ENCODE measurements at places on chromosomes 3 and 15. TPM values are rescaled to one million over a fixed set of nuclear protein-coding genes. Genes with fewer than 3 reads are reported as not detected.

SNRPA1 gene
- total RNA-seq, result 197 TPM

CLK3 gene
- 119 TPM for total RNA-seq

CLRN1 gene
- total RNA-seq, result not detected

ALPK3 gene
- 0.34 TPM for total RNA-seq

SKOR1 gene
- 0.09 TPM for total RNA-seq

ETV5 gene
- total RNA-seq, result 1.3 TPM

BDH1 gene
- total RNA-seq, result 140 TPM

CHDH gene
- total RNA-seq, result 10.7 TPM

DNA sequence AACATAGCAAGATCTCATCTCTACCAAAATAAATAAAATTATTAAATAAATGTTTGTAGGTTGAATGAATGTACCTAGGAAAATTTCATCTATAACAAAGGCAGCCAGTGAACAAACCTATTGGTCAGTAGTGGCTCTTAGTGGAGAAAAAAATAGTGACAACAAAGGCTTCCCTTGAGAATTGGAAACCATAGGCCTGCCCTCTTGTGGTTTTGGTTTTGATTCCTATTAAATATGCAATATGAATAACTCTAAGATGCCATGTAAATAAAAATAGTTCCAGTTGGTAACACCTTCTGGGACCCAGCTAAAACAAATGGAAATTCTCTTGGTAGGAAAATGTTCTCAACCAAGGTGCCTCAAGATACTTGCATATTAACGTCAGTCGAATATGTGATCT, 145.7 kb upstream of the BFSP2 start:
- no peak for DNase-seq
- H3K27me3 ChIP-seq, result peaks cover 2% of the 10 kb centered on the region
- H3K36me3 ChIP-seq, result no peaks in the 10 kb centered on the region
- no peak overlapping the region for H3K27ac ChIP-seq
- peaks cover 11% of the 10 kb centered on the region for H3K4me1 ChIP-seq
- no peak overlapping the region for H3K4me3 ChIP-seq

- H3K27ac ChIP-seq, result peak overlapping the region; percentile 68
- DNase-seq, result peak; percentile 33
- no peaks in the 10 kb centered on the region for H3K27me3 ChIP-seq
- no peak overlapping the region for H3K4me3 ChIP-seq
These were observed 110.3 kb downstream of the CYP19A1 start for GRCh38 chr15:51227940-51228732.

- no peaks in the 10 kb centered on the region for H3K4me1 ChIP-seq
- no peaks in the 10 kb centered on the region for H3K36me3 ChIP-seq
- H3K27me3 ChIP-seq, result no peaks in the 10 kb centered on the region
- no peak overlapping the region for H3K4me3 ChIP-seq
- DNase-seq, result no peak
These were observed 403.9 kb upstream of the LMCD1 start for GRCh38 chr3:8097690-8098089.

GRCh38 chr3:48938156-48938555, 19.5 kb downstream of the ARIH2 start:
- no peak for DNase-seq
- H3K4me1 ChIP-seq, result peaks cover 23% of the 10 kb centered on the region
- H3K27ac ChIP-seq, result peak overlapping the region; percentile 10
- H3K27me3 ChIP-seq, result no peaks in the 10 kb centered on the region
- H3K36me3 ChIP-seq, result peaks cover 55% of the 10 kb centered on the region
- no peak overlapping the region for H3K4me3 ChIP-seq

GRCh38 chr15:93150910-93151881, 62.2 kb upstream of the RGMA start:
- peaks cover 5% of the 10 kb centered on the region for H3K4me1 ChIP-seq
- no peak overlapping the region for H3K27ac ChIP-seq
- H3K4me3 ChIP-seq, result no peak overlapping the region
- DNase-seq, result no peak
- peaks cover 8% of the 10 kb centered on the region for H3K27me3 ChIP-seq
- H3K36me3 ChIP-seq, result no peaks in the 10 kb centered on the region

- H3K27me3 ChIP-seq, result no peaks in the 10 kb centered on the region
- no peaks in the 10 kb centered on the region for H3K36me3 ChIP-seq
- H3K4me1 ChIP-seq, result no peaks in the 10 kb centered on the region
- no peak overlapping the region for H3K27ac ChIP-seq
These were observed 788.7 kb upstream of the DPPA4 start for GRCh38 chr3:110126065-110126464.

DNA sequence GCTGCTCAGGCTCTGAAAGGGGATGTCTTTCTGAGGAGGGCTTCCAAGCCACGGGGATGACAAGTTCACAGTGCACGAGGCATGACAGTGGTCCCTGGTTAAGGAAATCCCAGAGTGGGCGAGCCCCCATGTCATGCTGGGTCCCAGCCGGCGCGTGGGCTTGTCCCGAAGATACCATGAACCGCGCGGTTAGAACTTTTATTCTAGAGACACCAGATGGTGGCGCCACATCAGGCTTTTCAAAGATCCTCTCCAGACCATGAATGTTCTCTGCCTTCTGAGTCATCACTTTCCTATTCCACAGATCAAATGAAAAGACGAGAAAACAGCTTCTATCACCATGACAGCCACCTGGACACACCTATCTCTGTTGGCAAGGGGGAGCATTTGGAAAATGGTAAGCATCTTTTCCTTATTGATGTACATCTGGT, 227.8 kb upstream of the LYSMD4 start:
- H3K4me3 ChIP-seq, result no peak overlapping the region
- no peaks in the 10 kb centered on the region for H3K36me3 ChIP-seq
- H3K27ac ChIP-seq, result no peak overlapping the region
- peaks cover 1% of the 10 kb centered on the region for H3K4me1 ChIP-seq
- no peak for DNase-seq
- peaks cover 5% of the 10 kb centered on the region for H3K27me3 ChIP-seq

DNA sequence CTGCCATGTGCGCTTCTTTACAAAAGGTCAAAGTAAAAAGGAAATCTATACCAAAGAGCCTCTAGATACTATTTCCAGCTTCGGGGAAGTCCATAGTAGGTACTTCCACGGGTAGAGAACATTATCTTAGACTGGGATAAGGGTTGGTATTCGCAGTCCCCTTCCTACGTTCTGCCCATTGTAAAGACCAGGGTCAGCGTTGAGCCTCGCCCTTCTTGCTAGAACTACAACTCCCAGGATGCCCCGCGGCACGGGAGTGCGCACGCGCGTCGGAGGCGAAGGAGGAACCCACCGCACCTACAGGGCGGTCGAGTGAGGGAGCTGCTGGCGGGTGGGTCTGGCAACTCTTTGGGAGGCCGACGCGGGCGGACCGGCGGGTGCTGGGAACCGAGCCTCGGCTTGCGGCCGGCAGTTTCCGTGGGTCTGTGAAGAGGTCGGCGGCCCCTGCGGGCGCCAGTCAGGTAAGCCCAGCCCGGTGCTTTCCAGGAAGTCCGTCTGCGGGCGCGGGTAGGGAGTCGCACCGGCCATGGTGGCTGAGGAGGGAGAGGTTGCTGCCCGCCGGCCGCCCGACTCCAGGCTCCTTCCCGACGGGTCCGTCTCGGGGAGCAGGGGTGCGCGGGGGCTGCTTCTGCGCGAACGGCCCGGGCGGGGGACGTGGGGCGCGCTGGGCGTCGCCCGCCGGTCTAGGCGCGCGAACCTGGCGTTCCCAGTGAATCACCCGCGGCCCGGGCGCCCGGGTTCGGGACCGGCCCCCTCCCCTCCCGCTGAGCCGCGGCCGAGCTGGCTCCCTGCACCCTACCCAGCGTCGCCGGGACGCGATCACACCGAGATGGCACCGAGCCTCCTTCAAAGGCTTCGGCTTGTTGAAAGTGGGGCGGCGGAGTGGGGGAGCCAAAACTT, at the start of gene TMOD3:
Gene TMOD3 (plus strand): TSS at position 278 of the 900 bp plus-strand sequence. CDS start 33,232 bp downstream, outside the sequence.
- peaks cover 17% of the 10 kb centered on the region for H3K36me3 ChIP-seq
- H3K4me1 ChIP-seq, result peaks cover 37% of the 10 kb centered on the region
- H3K27ac ChIP-seq, result peak within 1 kb of the TSS; percentile 94
- peak within 1 kb of the TSS; percentile 93 for H3K4me3 ChIP-seq

DNA sequence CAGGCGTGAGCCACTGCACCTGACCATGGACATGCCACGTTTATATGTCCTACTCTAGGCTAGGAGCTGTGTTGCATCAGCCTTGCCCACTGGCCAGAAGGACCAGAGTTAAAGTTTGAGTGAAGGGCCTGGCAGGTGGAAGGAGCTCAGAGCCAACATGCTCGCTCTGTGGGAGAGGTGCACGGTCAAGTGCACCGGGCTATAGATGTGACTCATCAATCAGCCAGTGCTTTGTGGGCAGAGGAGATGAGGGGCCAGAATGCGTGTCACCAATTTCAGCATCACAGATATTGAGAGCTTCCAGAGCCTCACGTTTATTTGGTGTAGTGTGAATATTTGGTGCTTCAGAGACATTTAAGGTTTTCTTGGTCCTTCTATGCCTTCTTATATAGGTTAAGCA, 137.3 kb upstream of the KBTBD8 start:
- H3K27ac ChIP-seq, result no peak overlapping the region
- H3K4me3 ChIP-seq, result no peak overlapping the region
- no peaks in the 10 kb centered on the region for H3K4me1 ChIP-seq
- H3K27me3 ChIP-seq, result no peaks in the 10 kb centered on the region

- H3K4me1 ChIP-seq, result no peaks in the 10 kb centered on the region
- H3K27ac ChIP-seq, result no peak overlapping the region
- no peak for DNase-seq
- H3K4me3 ChIP-seq, result no peak overlapping the region
- H3K27me3 ChIP-seq, result no peaks in the 10 kb centered on the region
- no peaks in the 10 kb centered on the region for H3K36me3 ChIP-seq
These were observed 611.4 kb upstream of the NAALADL2 start for GRCh38 chr3:174247687-174248152.

GRCh38 chr3:52216585-52217408, 8.6 kb downstream of the TLR9 start:
- H3K27ac ChIP-seq, result peak overlapping the region; percentile 71
- no peaks in the 10 kb centered on the region for H3K27me3 ChIP-seq
- peaks cover 46% of the 10 kb centered on the region for H3K36me3 ChIP-seq
- H3K4me3 ChIP-seq, result peak overlapping the region; percentile 3

DNA sequence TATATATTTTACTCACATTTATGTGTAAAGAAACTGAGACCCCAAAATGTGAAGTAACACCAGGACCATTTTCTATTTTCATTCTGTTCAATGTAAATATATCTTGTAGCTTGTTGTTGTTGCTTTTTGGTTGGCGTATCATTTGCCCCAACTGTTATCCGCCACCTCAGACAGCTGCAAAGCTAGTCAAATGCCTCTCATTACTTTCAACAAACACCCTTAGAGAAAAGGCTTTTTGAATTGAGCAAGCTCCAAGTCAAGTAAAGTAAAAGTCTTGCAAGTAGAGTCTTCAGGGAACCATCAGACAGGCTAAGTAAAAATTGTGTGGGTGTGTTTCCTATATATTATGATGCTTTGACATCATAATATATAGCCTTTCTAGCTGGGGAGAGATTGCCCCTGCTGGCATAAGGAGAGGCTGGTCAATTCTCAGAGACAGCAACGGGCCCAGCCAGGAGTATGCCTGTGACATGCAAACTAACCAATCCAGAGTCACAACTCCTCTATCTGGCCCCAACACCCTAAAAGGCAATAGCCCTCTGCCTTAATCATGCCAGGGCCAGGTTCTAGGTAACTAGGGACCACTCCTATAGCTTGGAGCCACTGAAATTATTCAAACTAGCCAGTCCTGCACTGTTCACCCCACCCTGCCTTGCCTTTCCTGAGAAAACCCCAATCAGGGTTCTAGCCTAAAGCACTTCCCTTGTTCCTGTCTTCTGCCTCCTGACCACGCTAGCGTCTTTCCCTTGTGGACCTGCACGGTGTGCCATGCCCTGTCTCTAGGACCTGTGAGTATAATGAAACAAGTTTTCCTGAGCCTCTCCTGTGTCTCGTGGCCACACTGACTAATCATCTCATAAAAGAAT, 75.6 kb downstream of the RAD18 start:
- H3K27ac ChIP-seq, result no peak overlapping the region
- no peak for DNase-seq
- H3K4me3 ChIP-seq, result no peak overlapping the region
- H3K27me3 ChIP-seq, result no peaks in the 10 kb centered on the region

- H3K36me3 ChIP-seq, result peaks cover 35% of the 10 kb centered on the region
- H3K27ac ChIP-seq, result no peak overlapping the region
- DNase-seq, result no peak
- H3K4me1 ChIP-seq, result peaks cover 26% of the 10 kb centered on the region
These were observed 161.9 kb downstream of the FNDC3B start for GRCh38 chr3:172201136-172201869.

DNA sequence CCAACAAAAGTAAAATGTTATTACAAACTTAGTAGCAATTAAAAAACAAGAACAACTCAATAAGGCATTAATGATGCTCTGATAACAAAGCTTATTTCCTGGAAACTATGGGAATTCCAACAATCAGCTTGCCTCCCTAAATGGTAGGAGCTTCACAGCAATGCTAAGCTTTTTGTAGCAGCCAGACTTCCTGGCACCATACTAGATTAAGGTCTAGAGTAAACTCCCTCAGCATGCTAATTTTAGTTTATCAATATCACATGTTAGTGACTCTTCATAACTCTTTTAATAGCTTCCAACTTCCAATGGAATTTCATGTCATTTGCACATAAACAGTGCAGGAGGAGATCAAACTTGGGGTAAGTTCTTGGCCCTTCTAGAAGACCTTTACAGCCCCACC, 782.0 kb downstream of the MCTP2 start:
- H3K27me3 ChIP-seq, result no peaks in the 10 kb centered on the region
- H3K4me1 ChIP-seq, result no peaks in the 10 kb centered on the region
- no peak for DNase-seq
- no peaks in the 10 kb centered on the region for H3K36me3 ChIP-seq
- H3K4me3 ChIP-seq, result no peak overlapping the region
- no peak overlapping the region for H3K27ac ChIP-seq

DNA sequence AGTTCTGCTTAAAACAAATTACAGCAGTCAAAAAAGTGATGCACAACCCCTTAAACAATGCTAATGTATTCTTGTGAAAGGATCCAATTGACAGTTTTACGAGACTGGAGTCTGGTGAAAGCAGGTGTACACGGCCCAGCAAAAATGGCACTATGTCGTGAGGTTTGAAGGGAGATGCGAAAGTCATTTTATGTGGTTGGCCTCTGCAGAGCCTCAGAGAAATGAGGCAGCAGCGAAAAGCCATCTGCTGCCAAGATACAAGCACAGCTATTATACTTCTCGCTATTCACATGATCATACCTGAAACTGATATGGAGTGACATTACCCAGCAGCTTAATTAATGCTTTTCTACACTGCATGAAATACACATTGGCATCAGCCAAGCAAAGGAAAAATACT, 36.4 kb downstream of the MECOM start:
- no peaks in the 10 kb centered on the region for H3K36me3 ChIP-seq
- H3K4me1 ChIP-seq, result no peaks in the 10 kb centered on the region
- no peak overlapping the region for H3K4me3 ChIP-seq
- DNase-seq, result no peak

- no peak overlapping the region for H3K27ac ChIP-seq
- H3K4me3 ChIP-seq, result no peak overlapping the region
- DNase-seq, result no peak
- H3K4me1 ChIP-seq, result peaks cover 40% of the 10 kb centered on the region
These were observed 41.5 kb downstream of the IDH2 start for GRCh38 chr15:90060797-90061196.
